ENCODE measurements at places on chromosomes 4 and X. TPM values are rescaled to one million over a fixed set of nuclear protein-coding genes. Genes with fewer than 3 reads are reported as not detected.

The NSDHL gene
- total RNA-seq, result 52.3 TPM

The CENPVL1 gene
- not detected for total RNA-seq

The USP26 gene
- total RNA-seq, result not detected

The PPARGC1A gene
- 0.42 TPM for total RNA-seq

The FHIP1A gene
- total RNA-seq, result 18.4 TPM

The GALNTL6 gene
- total RNA-seq, result not detected

The SPINK2 gene
- total RNA-seq, result not detected

The GAGE12E gene
- total RNA-seq, result not detected

The UNC5C gene
- total RNA-seq, result not detected

The DDX53 gene
- total RNA-seq, result not detected

The TCEAL8 gene
- total RNA-seq, result 83.1 TPM

The IL2 gene
- not detected for total RNA-seq

The FOXP3 gene
- not detected for total RNA-seq

The ADGRG2 gene
- total RNA-seq, result 0.09 TPM

The FATE1 gene
- not detected for total RNA-seq

The GPC3 gene
- total RNA-seq, result 6.9 TPM

The IQCM gene
- not detected for total RNA-seq

The PLAC8 gene
- total RNA-seq, result 4.7 TPM

The GPRIN3 gene
- total RNA-seq, result not detected

The IL3RA gene
- not detected for total RNA-seq

The PABPC5 gene
- total RNA-seq, result 0.07 TPM

The NKX3-2 gene
- total RNA-seq, result not detected

Measured in airway epithelial cell (primary cell).